LHCN-M2 (cell line): ENCODE measurements at places on chromosomes 7 and 10. TPM values are rescaled to one million over a fixed set of nuclear protein-coding genes. Genes with fewer than 3 reads are reported as not detected.

GRCh38 chr7:92766461-92767003 lies 69.8 kb downstream of the CDK6 start:
- peak; percentile 56 for DNase-seq

CYP2E1 gene
- total RNA-seq = 0.52 and 1.1 TPM in 2 replicates

DNA sequence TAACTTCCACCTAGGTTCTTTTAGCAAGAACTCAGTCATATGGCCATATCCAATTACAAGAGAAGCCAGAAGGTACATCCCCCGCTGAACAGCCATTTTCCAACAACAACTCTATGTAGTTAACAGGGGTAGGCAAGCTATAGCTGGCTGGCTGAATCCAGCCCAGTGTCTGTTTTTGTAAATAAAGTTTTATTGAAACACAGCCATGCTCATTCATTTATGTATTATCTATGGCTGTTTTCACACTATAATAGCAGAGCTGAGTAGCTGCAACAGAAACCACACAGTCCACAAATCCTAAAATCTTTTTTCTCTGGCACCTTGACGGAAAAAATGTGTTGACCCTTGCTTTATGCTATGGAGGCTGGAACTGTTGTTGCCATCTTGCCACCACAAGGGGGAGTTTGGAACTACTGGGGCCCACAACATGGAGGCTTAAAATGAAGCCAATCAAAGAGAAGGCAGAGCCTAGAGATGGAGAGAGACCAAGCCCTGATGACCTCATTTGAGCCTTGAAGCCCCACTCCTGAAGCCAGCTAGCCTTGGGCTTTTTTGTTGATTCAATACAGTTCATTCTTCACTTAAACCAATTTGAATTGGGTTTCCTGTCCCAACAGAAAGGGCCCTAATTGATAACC lies 33.3 kb upstream of the XPNPEP1 start:
- DNase-seq = peak; percentile 53

- no peak for DNase-seq
Observed at GRCh38 chr10:28020080-28020860, 21.4 kb upstream of the ODAD2 start.

DNA sequence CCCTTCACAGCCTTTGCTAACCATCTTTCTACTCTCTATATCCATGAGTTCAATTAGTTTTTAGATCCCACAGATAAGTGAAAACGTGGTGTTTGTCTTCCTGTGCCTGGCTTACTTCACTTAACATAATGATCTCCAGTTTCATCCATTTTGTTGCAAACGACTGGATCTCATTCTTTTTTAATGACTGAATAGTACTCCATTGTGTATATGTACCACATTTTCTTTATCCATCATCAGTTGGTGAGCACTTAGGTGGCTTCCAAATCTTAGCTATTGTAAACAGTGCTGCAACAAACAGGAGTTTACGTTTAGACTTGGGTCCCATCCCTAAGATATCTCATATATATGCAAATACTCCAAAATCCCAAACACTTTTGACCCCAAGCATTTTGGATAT lies 9.1 kb downstream of the CDC123 start:
- DNase-seq = no peak

- no peak for DNase-seq
Observed at GRCh38 chr10:61821693-61822092, 79.8 kb upstream of the ARID5B start.

- DNase-seq = no peak
Observed at GRCh38 chr7:3518546-3518945, 217.5 kb downstream of the SDK1 start.

AMZ1 gene
- total RNA-seq = not detected in 2 replicates

TCTN3 gene
- total RNA-seq = 43.2 and 52.8 TPM in 2 replicates

DNA sequence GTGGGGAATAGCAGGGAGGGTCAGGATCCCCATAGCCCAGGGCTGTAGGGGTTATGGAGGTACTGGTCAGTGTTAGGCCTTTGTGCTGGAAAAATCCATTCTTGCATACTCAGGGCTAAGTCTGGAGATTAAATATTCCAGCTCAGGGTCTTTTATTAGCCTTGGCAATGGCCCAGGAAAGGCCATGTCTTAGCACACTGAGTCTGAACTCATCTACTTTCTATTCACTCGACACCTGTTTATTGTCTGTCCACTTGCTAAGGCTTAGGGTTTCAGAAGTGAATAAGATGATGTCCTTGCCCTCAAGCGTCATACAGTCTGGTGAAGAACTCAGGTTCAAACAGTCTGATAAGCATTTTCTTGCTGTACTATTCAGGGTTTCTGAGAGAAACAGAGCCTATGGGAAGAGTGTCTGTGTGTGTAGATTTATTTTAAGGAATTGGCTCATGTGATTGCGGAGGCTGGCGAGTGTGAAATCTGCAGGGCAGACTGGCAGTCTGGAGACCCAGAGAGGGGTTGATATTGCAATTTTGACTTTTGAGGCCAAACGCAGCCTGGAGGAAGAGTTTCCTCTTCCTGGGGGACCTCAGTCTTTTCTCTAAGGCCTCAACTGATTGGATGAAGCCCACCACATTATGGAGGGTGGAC lies 135.8 kb downstream of the RAMP3 start:
- no peak for DNase-seq

- no peak for DNase-seq
Observed at GRCh38 chr10:87716348-87716670, 56.6 kb downstream of the PAPSS2 start.

DNA sequence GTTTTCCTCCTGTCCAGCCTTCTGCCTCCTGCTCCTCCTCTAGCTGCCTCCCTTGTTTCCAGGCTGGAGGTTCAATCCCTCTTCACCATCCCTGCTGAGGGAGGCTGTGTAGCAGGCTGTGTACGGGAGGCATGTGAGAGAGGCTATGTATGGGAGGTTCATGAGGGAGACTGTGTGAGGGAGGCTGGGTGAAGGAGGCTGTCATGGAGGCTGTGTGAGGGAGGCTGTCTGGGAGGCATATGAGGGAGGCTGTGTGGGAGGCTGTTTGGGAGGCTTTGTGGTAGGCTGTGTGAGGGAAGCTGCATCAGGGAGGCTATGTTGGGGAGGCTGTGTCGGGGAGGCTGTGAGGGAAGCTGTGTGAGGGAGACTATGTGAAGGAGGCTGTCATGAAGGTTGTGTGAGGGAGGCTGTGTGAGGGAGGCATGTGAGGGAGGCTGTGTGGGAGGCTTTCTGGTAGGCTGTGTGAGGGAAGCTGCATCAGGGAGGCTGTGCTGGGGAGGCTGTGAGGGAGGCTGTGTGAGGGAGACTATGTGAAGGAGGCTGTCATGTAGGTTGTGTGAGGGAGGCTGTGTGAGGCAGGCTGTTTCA lies 123.7 kb upstream of the RNF32 start:
- DNase-seq = no peak

- DNase-seq = no peak
Observed at GRCh38 chr7:46363688-46364087, 442.6 kb upstream of the IGFBP3 start.

UPK3BL1 gene
- 20.1 and 21.9 TPM in 2 replicates for total RNA-seq

C10orf105 gene
- not detected in 2 replicates for total RNA-seq

DNA sequence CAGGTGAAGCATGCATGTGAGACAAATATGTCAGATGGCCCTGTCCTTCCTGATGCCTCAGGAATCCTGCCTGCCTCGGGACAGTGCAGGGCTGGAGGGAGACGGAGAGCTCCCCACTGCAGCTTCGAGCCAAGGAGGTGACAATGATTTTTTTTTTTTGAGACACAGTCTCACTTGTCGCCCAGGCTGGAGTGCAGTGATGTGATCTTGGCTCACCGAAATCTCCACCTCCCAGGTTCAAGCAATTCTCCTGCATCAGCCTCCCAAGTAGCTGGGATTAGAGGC lies 68.8 kb downstream of the OAT start:
- DNase-seq = no peak

ZNF33B gene
- total RNA-seq = 3.5 and 3.7 TPM in 2 replicates

- DNase-seq = peak; percentile 69
Observed at GRCh38 chr7:157233677-157234076, 95.0 kb downstream of the UBE3C start.

DNA sequence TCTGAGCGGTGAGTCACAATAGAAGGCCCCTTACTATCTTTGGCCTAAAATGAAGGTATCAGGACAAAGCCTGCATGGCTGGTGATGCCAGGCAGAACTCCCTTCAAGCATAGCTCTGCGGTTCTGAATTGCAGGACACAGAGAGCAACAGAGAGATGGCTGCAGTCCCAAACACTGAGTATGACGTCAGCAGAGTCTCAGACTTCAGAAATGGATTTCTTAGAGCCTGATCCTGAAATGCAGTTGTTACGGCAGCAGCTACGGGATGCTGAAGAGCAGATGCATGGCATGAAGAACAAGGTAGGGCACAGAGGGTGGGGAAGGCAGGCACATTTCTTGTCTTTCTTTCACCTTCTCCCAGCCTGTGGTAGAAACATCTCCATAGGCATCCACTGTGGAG lies 13.5 kb downstream of the CCDC136 start:
- no peak for DNase-seq

ZP3 gene
- 2.7 TPM in 1 of 2 replicates, not detected in the other for total RNA-seq

COPG2 gene
- total RNA-seq = 44.3 and 54.0 TPM in 2 replicates

DNA sequence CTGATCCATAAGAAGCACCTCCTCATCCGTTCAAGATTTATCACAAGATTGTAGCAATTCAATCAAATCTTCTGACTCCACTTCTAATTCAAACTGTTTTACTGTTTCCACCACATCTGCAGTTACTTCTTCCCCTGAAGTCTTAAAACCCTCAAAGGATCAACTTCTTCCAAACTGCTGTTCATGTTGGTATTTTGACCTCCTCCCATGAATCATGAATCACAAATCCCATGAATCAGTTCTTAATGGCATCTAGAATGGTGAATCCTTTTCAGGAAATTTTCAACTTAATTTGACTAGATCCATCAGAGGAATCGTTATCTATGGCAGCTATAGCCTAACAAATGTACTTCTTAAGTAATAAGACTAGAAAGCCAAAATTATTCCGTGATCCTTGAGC lies 122.3 kb downstream of the IMMP2L start:
- DNase-seq = peak; percentile 56

DNA sequence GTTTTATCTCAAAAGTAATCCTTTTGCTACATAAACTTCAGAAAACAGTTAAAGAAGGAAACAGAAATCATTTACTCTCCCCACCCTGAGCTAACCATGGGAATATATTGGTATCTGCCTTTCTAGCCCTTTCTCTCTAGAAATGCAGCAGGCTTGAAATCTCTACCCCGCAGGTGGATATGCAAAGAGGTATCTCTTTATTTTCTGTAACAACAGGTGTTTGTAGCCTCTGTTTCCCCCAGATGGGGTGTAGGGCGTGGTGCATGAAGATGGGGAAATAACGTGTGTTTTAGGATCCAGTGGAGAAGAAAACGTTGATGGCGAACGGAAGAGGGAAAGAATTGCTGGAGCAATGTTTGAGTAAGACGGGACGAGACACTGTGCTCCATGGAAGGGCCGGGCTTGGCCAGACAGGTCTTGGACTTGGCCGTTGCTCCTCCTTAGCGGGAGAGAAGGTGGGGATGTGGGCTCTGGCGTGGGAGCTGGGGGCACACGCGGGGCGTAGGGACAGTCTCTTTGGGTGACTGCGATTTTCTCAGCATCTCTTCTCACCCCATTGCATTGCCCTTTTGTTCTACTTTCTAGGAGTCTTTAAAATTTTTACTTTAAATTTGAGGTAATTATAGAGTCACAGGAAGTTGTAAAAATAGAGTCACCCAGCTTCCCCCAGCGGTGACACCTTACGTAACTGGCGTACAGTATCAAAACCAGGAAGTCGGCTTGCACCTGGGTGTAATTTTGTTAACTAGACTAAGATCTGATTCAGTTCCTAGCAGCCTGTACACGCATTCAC lies 82.9 kb downstream of the ELFN1 start:
- DNase-seq = no peak

- DNase-seq = no peak
Observed at GRCh38 chr10:48931188-48931587, 8.5 kb downstream of the LRRC18 start.

DNA sequence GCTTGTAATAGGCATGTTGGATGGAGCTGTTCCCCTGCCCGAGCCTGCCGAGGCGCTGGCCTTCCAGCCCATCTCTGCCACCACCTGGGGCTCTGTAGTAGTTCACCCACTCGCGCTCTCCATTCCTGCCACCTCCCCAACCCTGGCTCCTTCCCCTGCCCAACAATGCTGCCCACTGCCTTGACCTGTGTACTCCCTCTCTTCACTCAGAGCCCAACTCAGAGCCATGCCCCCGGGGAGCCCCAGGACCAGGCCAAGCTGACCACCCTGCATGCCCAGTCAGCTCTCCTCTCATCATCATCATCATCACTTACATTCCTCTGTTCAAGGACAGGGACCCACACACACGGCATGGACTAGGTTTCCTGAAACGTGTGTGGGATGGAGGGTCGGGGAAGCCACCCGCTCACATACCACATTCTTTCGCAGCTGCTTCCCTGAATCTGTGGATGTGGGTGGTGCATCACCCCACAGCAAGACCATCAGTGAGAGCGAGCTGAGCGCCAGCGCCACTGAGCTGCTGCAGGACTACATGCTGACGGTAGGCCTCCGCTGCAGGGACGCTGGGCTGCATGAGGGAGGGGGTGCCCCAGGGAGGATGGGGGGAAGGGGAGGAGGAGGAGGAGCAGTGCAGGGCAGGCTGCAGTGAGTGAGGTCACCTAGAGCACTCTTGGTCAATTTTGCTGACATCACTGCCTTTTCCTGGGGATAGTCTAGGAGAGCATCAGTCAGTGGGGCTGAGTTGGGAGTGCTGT lies 15.6 kb downstream of the NACAD start:
- DNase-seq = peak; percentile 15
